ENCODE measurements at places on chromosomes 4 and X.

DNA sequence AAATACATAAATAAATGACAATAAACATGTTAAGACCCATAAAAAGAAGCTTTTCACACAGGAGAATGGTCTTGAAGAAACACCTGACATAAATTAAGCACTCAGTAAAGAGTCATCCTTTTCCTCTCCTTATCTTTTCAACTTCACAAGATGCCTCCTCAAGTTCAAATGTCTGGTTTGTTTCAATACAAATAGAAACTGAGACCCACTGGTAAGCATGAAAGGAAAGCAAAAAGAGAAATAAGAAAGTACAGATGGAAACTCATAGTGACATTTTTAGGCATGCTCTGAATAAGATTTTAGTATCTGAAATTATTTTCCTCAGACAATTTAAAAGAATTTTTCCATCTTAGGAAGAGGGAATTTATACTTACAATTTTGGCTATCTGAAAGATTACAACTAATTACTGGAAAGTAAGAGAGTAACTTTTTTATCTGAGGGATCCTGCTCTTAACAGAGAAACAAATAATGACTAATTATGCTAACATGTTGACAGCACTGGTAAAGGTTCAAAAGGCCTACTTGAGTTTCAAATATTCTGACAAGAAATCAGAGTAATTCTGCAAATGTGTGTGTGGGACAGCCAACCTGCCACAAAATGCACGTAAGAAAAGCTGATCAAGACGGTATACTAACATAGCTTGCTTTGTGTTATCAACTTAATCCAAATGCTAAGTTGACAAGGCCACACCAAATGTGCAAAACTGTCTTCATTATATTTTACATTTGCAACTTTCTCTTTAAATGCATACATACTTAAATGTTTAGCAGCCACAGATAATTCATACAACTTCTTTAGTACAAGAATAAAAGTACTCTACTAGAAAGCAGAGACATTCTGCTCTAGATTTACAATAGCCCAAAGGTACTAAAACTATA lies 113.0 kb downstream of the IQCM start:
- DNase-seq, result no peak

DNA sequence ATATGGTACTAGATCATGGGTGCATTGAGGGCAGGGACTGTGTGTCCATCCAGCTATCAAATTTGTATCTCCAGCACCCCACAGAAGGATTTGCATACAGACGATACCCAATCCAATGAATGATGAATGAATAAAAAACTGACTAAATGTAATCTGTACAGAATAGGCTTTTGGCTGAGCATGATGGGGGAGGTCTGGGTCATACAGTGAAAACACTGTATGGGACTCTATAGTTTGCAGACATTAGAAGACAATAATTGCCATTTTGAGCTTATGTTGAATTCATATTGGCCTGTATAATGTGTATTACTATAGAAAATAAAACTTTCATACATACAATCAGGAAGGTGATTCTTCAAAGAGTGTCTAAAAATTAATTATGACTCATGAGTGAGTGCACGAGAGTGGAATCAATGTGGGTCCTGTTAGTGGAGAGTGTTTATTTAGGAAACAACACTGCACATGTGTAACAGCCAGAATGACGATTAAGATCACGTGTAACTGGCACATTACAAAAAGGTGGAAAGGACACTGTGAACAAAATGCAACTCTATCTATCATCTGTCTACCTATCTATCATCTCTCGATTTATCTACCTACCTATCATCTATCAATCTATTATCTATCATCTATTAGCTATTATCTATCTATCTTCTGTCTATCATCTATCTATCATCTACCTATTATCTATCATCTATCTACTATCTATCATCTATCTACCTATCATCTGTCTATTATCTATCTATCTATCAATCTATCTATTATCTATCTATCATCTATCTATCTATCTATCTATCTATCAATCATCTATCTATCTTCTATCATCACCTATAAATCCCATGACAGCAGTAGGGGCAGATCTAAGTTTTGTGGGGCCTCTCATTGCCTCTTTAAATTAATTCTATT lies 201.3 kb downstream of the PTTG2 start:
- DNase-seq, result no peak

GRCh38 chrX:104707572-104707971 lies 141.6 kb downstream of the IL1RAPL2 start:
- no peak for DNase-seq

DNA sequence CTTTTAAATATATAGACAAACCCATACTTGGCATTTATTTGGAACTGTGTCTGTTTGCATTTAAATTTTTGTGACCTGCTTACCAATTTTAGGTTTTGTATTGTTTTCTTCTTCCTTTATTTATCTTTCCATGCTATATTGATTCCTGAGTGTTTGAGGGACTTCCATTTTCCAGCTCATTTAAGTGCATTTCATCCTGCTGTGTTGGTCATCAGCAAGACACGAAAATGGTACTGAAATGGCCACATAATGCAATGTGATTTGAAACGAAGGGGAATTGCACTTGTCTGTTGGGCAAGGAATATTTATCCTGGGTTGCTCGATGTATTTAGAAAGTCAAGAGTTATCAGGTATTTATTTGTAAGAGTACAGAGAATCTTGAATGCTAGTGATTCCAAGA lies 524.3 kb upstream of the MAGEB2 start:
- no peak for DNase-seq

DNA sequence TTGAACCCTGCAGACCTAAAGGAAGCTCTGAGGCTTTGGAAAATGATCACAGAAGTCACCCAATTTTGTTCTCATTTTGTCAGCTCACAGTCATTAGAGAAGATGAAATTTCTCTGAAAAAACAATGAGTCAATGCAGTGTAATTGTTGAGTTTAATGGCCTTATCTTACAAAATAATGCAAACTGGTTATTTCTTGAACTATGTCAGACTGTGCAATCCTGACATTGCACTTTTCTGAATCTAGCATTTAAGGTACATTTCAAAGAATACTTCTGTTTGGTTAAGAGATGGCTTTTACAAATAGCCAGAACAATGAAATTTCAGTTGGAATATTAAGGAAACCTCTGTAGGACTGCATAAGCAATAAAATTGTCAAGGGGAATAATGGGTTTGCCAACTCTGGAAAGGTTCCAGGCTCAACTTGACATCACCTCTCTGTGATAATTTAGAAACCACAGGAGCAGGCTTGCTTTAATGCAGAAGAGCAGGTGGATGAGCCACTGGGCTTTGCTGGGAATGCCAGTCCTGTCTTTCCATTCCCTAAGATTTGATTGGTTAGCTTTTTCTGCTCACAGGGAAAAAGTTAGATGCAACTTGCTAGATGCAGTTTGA lies 222.8 kb downstream of the FRMPD4 start:
- DNase-seq, result no peak

GRCh38 chr4:34417160-34417559 lies 1827.2 kb downstream of the ARAP2 start:
- DNase-seq, result no peak

DNA sequence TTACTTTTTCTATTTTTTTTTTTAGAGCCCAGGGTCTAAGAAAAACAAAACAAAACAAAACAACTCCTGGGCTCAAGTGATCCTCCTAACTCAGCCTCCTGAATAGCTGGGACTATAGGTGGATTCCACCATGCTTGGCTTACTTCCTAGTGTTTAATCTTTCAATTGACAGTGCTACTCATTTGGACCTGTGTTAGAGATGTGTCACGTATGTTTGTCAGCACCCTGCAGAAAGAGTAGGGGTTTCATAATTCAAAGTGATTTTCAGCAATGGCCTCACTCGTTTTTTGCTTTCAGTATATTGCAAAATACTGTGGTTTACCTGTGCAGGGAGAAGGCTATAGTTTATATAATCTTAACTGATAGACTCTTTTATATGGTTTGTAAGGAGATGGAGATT lies 71.6 kb upstream of the TEX13D start:
- DNase-seq, result no peak

DNA sequence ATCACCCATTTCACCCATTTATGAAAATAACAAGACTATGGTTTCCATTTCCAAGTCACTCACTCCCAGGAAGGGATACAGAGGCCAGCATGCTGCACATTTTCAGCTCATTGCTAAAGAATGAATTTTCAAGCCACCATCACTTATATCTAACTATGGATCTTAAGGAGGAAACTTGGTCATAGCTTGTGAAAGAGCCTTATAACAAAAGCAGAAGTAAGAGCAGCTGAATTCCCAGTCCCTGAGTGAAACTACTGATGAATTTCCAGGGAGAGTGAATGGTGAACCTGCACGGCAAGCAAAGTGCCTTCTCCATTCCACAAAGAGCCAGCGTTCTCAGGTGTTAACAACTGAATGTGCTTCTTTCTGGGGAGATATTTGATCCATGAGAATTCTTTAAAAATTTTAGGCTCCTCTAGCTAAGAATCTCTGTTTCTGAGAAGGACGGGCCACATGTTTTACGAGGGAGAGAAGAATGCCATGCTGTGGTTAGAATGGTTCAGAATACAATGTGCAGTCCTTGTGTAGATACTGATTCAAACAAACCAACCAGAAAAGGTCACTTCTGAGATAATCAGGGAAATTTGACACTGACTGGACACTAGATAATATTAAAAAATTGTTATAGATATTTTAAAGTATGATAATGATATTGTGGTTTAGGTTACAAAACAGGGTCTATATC lies 24.0 kb downstream of the BTC start:
- DNase-seq, result no peak

DNA sequence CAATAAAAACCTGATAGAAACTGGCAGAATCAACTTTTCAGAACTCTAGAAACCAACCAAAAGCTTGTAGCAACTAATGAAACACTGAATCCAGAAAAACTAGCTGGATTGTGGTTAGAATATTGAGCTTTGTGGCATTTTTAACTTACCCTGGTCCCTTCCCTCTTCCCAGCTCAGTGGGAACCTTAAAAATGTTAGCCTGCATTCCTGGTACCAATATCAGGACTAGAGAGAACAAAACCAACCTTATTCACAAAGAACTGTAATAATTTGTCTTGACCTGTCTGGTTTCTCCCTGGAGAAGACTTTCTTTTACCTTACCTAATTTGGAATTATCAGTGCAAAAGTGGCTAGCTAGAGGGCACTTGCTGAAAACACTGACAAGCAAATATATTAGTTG lies 21.2 kb downstream of the SH3D19 start:
- no peak for DNase-seq

DNA sequence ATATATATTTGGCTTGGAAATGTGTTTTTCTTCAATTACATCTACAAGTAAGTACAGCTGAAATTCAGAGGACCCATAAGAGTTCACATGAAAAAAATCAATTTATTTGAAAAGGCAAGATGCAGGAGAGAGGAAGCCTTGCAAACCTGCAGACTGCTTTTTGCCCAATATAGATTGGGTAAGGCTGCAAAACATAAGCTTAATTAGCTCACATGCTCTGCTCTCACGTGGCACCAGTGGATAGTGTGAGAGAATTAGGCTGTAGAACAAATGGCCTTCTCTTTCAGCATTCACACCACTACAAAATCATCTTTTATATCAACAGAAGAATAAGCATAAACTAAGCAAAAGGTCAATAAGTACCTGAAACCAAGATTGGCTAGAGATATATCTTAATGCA lies 26.1 kb downstream of the NUDT6 start:
- no peak for DNase-seq

DNA sequence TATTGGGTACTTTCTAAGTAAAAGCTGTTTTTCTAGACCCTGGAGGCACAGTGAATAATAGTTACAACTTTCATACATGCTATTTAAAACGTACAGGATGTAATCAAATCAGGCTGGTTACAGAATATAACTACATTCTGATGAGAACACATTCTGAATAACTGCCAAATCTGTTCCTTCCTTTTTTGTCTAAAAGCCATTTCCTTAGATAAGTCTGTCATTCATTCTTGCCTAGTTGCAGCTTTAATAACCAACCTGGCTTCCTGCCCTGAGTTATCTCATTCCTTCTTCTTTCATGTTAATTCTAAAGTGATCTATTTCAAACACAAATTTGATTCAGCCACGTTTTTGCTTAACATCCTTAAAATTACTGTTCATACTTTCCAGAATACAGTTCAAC lies 189.7 kb upstream of the ITM2A start:
- no peak for DNase-seq

GRCh38 chrX:9604111-9604907 lies 139.5 kb downstream of the TBL1X start:
- DNase-seq, result no peak

DNA sequence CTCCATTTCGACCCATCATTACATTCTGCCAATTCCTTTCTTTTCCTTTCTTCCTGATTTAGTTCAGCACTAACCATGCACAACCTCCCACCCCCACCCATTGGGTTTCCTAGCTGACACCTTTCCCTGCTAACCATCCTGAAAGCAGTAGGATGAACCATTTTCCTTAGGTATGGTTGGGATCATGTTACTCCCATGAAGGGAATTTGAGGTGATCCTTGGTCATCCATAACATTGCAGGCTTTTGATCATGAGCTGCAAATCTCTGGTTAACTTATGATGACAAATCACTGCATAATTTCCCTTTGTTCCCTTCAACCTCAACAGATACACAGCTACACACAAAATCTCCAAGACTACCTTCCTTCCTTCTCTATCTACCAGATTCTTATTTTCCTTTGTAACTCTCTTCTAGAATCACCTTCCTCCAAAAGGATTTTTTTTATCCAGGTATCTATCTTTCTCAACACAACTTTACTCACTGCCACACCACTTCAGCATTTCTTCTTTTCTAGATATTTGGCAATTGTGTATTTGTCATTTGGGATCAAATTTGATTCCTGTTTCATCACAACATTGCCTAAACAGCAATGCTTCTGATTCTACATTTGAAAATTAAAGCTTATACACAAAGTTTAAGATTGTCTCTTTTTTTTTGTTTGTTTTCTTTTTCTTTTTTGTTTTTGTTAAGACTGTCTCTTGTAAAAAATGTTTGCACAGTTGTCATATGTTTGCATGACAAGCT lies 145.1 kb downstream of the RBM47 start:
- no peak for DNase-seq

- DNase-seq, result no peak
Measured at GRCh38 chr4:161121451-161121850, 1042.3 kb downstream of the FSTL5 start.

DNA sequence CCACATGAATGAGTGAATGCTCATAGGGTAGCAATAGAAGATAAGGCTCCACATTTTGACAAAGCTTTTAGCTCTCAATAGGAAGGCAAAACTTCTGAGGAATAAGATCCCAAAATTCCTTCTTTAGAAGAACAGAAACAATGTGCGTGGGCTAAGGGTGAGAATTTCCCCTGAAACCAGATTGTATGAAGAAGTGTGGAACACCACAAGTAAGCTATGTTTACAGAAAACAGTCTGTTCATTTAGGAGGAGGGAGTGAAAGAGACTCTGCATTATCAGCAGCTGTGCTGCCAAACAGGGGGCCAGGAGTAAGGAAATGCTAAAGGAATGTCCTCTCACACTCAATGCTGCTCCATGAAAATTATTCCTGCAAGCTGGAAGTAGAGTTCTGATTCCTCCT lies 851.6 kb downstream of the CENPC start:
- no peak for DNase-seq

- no peak for DNase-seq
Measured at GRCh38 chr4:98662626-98663225, 4.3 kb upstream of the TSPAN5 start.

GRCh38 chr4:165301833-165302232 lies 25.6 kb upstream of the MSMO1 start:
- no peak for DNase-seq

- no peak for DNase-seq
Measured at GRCh38 chr4:118716304-118716703, 31.1 kb downstream of the METTL14 start.

All from germinal center (tissue), 1 donor.